ENCODE measurements at places on chromosomes 7 and 10.

DNA sequence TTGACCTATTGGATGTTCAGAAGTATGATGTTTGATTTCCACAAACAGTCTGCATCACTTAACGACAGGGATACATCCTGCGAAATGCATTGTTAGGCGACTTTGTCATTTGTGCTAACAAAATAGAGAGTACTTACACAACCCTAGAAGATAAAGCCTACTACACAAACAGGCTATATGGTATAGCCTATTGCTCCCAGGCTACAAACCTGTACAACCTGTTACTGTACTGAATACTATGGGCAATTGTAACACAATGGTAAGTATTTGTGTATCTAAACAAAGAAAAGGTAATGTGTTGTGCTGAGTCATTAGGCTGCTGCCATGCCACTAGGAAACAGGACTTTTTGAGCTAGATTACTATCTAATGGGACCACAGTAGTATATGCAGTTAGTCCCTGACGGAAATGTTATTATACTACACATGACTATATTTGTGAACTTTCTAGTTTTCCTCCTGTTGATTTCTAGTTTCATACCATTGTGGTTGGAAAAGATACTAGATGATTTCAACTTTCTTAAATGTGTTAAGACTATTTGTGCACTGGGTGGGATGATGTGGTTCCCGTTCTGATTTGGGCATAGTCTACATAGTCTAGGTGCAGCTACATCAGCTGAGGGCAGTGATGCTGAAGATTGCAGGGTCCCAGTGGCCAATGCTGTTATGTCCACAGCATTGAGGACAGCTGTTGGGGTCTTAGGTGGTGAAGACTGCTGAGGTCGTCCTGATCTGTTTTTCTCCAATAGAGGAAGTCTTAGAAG, 161.7 kb downstream of the HTR7 start:
- no peak for DNase-seq

DNA sequence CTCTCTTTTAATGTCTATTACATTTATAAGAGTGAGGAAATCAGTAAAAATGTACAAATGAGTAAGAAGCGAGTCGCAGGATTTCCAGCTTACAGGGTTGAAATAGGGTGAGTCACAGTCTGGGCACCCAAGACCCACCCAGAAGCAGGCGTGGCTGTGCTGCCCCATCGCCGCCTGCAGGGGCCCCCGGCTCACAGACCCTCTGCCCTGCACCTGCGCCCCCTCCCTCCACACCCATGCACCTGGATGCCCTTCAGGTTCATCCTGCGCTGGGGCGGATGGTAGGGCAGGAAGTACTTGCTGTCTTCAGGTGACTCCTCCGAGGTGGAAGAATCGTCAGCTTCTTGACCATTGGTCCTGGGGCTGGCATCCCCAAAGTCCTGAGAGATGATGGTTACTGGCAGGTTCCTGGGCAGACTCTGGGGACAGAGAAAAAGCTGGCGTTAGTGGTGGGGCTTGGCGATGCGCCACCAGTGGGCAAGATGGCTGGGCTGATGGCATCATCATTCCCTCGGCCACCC, 90.2 kb upstream of the GNA12 start:
- DNase-seq, result no peak

GRCh38 chr7:2266911-2267310, 24.9 kb downstream of the NUDT1 start:
- no peak for DNase-seq

DNA sequence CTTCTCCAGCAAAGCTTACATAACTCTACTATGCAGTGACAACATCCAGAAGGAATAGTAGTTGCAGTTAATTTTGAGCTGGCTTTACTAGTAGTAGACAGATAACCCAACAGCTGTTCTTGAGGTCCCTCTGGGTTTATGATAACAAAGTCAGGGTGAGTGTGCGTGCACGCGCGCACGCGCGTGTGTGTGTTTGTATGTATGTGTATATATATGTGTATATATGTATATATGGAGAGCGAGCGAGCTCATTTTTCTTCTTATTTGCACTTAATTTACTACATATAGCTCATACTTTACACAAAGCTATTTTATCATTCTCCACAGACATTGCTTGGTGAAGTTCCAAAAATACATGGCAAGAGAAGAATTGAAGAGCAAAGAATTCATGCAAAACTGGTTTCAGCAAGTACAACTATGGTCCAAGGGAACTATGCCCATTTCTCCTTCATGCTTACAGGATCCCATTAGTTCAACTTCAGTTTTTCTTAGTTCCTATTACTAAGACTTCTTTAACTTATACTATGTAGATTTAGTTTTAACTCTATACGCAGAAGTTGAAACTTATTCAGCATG, 105.9 kb upstream of the TMEM168 start:
- DNase-seq, result no peak

DNA sequence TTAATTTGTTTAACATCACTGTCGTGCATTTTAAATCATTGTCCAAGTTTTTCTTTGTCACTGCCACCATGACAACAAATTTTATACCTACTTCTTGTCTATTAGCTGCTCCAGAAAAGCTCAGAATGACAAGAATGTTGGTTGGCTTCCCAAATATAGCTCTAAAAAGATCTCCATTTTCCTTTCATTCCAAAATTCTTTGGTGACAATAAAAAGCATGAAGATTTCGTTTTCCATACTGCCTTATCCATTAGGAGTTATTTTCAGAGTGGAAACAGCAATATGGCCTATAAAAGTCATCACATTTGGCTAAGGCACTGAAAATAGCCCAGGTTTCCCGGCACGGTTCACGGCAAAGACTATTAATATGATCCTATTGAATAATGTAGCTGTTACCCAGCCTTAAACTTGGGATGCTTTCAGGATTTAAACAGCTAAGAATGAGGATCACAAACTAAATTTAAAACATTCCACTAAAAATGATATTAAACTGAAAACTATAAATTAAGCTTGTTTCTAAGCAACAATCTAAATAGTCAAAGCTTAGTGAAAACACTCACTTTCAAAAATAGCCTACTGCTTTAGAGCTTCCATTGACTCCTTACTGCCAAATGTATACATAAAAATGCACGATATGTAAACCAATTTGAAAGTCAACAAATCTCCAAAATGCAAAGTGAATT, 2.7 kb downstream of the CTTNBP2 start:
- DNase-seq, result no peak

DNA sequence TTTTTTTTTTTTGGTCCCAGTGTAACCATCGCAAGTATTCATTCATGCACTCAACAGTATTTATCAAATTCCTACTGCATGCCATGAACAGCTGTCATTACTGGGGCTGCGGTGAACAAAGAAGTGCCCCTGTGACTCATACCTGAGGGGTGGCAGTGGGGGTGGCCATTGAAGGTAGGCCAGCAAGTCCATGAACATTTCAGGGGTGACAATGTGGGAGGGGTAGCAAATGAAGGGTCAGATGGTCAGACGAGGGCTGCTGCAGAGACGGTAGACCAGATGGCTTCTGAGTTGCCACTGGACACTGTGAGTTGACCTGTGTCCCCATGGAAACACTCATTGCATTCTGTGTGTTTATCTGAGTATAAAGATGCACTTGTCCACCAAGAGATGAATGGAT, 92.5 kb upstream of the PITRM1 start:
- DNase-seq, result no peak

DNA sequence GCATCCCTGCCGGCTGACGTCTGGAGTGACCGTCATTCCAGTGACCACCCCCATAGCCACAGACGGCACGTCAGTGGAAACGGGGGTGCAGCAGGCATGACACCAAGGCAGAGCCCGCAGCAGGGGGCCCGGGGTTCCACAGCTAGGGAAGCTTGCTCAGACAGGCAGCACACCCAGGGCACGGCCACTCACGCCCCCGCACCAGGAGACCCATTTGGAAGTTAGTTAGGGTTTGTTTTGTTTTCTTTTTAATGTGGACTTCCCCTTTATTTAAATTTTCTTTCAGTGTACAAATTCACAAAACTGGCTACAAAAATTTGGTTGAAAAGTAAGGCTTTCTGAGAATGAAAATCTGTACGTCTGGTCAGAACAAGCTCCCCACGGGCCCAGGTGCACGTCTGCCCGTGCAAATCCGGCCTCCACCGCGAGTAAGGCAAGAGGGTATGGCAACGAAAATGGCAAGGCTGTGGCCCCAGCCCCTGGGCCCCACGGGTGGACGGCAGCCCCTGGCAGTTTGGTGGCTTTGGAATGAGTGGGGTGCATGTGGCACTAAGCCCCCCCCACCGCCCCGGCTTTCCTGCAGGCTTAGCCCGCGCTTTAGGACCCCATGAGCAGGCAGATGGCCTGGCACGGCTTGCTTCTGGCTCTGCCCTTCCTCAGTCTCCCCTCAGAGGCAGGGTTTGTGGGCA, 124.2 kb downstream of the FAM53B start:
- DNase-seq, result no peak

DNA sequence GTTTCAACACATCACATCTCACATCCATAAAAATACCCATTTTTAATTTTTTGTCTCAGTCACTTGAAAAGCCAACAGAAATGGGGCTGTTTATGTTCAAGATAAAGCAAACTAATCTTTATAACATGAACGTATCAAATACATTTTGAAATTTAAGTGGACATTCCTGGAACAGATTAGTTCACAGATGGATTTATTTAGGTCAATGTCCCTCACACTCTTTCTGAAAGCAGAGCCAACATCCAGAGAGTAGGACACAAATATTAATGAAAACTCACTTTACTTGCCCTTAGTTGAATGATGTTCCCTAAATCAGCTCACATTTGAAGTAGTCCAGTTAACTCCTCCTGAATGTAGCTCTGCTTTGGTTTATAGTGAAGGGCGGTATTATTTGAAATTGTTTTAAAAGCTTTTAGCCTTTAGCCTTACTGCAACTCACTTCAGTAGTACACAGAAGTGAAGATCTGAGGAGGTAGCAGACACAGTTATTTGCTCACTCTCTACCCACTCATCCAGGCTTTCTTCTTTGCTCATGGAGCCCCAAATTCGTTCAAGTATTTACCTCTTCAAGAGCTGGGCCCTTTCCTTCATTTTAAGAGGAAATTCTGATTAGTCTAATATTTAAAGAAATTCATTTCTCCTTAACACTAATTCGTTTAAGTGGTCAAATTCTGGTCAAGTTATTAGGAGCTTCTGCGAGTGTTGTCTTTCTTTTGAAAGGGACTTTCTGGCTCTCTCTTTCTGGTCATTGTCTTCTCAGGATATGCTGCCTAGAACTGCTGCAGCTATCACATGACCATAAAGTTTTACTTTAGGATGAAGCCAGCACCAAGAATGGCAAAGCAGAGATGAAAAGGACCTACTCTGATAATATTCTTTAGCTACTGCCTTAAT, 180.6 kb upstream of the AGR3 start:
- no peak for DNase-seq

DNA sequence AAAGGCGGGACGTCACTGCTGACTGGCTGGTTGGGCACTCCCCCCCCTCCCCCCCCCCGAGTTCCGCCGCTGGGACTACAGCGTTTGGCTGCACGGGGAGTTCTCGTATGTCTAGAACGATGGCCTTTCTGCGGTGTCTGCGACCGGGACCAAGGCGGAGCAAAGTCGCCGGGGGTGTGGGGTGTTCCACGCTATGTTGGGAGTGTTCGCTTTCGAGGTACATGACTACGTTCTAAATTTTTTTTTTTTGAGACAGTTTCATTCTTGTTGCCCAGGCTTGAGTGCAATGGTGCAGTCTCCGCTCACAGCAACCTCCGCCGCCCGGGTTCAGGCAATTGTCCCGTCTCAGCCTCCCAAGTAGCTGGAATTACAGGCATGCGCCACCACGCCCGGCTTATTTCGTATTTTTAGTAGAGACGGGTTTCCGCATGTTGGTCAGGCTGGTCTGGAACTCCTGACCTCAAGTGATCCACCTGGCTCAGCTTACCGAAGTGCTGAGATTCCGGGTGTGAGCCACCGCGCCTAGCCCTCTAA, 573 bp upstream of the IDI1 start:
- DNase-seq, result no peak

DNA sequence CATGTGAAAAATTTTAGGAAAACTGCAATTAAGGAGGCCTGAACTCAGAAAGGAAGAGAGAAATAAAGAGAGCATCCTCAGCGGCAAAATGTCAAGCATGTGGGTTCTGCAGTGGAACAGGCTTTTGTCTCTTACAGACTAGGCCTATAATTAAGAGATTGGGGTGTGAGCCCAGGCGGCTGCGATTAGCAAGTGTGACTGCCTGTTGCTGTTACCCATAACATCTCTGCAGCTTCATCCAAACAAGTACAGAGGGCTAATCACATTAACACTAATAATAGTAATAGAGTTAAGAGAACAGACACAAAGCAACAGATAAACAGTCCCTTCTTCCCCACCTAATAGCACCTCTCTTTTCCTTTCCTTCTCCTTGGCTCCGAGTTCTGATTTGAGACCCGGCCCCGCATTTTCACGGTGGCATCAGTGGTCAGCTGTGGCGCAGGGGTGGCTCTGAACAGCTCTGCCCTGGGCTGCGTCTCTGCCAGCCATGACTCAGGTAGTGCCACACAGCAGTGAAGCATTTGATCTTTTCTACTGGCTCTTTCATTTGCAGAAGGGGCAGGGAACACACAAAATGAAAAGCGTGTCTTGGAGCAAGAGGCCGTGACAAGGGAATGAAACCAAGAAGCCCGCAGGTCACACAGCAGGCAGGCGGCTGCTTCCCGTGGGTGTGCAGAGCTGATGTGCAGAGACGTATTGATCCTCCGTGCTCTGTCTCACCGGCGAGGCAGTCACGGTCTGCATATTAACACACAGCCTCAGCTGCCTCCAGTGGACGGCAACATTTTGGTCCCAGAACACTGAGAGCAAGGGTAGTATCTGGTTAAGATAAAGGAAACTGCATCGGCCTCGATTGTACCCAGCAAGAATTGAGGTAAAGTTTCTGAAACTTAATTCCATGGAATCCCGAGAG, 103.1 kb downstream of the KLF6 start:
- no peak for DNase-seq

- DNase-seq, result no peak
Measured at GRCh38 chr7:108181073-108181985, 51.2 kb upstream of the LAMB4 start.

- DNase-seq, result no peak
Measured at GRCh38 chr7:150877536-150877935, 25.2 kb downstream of the AOC1 start.

DNA sequence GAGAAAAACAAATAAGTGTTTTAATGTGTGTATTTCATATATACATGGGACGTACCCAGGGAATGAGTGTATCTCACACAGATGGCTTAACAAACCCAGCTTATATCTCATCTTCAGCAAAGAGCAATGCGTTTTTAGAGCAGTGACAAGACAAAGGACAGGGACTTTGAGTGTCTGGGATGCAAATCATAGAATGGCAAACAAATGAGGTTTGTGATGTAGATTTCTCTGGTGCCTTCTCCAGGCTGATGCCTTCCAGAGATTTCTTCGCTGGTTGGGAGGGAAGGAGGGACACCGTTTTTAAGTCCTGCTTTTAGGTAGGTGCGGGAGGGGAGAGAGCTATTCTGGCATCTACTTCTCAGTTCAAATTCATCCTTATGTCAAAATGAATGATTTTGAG, 16.6 kb downstream of the LANCL2 start:
- no peak for DNase-seq

DNA sequence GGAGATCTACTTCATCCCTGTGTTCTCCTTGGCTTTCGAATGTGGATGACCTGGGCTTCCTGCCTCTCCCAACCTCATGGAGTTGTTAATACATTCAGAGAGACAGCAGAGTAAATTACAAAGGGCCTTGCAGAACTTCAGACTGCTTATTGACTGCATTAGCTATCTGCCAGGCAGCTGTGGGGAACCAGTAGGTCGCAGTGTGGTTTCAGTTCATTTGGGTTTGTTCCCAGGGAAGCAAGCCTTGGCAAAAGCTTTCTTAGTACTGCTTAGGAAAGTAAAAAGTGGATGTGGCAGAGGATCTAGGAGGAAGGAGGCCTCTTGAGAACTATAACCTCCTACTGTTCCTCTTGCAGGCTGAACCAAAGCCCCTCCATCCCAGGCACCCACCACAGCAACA, 9.2 kb downstream of the NPFFR1 start:
- no peak for DNase-seq
